ENCODE measurements at places on chromosomes 4 and X.

- no peak for DNase-seq
These were observed 65.0 kb upstream of the MAGEB2 start for GRCh38 chrX:30150196-30150895.

DNA sequence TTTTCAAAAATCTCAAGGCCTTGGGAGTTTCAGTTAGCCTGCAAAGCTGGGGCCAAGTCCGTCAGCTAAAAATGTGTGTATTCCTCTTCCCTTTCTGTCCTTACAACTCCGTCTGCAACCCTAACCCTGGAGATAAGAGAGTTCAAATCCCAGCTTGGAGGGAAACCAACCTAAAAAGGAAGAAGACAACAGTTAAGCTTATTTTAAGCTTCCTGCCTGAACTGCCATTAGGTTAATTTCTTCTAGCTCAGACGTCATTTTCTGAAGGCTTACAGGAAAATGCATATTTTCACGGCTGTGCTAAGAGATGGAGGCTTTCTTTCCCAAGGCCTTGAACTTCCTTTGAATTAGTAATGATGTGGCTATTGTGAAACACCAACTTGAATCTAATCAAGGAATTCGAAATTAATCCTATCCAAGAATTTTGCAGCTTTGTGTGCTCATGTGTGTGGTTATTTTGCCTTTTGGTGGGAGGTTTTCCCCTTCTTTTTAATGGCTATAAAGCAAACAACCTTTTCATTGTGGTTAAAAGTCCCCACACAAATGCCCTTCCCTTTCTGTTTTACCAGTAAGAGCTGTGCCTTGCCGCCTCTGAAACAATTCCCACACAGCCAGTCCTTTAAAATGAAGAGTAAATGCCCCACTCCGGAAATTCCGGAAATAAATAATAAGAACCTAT is 103.5 kb downstream of the IRF2 start:
- DNase-seq: no peak

- no peak for DNase-seq
These were observed 33.7 kb upstream of the HPRT1 start for GRCh38 chrX:134426281-134426680.

DNA sequence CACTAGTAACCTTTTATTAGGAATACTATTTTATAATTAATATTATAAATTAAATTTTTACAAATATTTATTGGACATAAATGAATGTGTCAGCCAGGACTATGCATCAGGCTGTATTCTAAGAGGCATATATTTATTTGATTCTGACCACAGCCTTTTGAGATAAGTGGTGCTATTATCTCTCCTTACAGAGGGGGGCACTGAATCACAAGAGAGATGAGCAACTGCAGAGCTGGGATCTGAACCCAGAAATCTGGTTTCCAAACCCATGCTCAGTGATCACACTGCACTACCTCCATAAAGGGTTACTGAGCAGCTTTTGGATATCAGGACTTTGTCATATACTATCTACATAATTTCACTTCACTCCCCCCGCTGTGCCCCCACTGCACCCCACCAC is 322.0 kb downstream of the TMA16 start:
- no peak for DNase-seq

DNA sequence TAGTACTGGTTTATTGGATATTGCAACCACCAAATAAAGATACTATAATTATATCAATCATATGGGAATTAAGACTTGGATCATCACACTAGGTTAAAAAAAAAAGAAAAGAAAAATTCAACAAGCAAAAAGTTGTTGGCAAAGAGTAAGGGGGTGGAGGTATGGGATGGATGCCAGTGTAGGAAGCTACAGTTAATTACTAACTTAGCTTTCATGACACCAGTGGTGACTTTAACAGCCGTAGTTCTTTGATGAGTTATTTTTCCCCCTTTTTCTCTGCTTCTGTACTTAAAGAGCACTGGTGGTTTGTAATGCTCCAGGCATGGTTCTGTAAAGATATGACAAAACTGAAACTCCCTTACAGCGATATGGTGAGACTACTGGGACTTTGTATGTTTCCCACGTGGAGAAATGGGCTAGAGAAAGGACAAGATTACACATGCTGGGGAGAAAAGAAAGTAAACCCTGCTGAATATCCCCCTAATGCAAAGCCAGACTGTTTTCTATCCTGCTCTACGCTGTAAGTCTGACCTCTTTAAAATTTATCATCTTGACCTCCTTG is 210.8 kb downstream of the SPOCK3 start:
- DNase-seq: no peak

- no peak for DNase-seq
These were observed 4.6 kb downstream of the NUDT9 start for GRCh38 chr4:87426865-87427517.

DNA sequence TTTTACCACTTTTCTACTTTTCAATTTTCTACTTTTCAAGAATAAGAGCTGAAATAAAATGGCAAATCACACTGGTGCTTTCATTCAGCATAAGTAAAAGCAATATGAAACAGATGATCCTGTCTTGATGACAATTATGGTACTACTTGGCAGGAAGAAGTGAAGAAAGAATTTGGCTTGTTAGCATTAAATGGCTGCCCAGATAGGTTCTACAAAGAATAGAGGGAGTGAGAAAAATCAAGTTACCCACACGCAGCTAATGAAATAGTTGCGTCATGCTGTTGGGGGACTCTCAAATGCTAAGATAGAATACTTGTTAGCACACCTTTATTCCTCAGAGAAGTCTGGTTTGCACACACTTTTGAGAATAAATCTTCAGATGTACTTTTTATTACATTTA is 12.5 kb upstream of the LCORL start:
- no peak for DNase-seq

DNA sequence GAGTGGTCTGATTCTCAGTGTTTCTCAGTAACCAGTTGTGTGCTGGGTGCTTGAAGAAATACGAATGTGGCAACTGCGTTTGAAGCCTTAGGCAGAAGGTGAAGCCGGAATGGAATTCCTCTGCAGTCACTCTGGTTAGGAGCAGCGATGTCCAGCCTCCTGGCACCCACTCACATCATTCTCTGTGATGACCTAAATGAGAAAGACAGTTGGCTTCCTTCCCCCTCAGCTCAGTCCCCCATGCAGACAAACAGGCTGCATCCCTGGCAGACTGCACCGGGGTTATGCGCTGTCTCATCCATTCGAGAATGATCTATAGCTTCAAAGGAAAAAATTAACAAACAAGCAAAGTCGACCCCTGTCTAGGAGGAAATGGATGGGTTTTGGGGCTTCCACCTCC is 170.1 kb upstream of the SCML1 start:
- DNase-seq: no peak
